Activated T-helper 17 cell treated with anti-CD3 and anti-CD28 coated beads, Interleukin-2, amount 50 U/mL, for 72 hours (primary cell): ENCODE measurements at places on chromosomes 7 and 10. TPM values are rescaled to one million over a fixed set of nuclear protein-coding genes. Genes with fewer than 3 reads are reported as not detected.

DNA sequence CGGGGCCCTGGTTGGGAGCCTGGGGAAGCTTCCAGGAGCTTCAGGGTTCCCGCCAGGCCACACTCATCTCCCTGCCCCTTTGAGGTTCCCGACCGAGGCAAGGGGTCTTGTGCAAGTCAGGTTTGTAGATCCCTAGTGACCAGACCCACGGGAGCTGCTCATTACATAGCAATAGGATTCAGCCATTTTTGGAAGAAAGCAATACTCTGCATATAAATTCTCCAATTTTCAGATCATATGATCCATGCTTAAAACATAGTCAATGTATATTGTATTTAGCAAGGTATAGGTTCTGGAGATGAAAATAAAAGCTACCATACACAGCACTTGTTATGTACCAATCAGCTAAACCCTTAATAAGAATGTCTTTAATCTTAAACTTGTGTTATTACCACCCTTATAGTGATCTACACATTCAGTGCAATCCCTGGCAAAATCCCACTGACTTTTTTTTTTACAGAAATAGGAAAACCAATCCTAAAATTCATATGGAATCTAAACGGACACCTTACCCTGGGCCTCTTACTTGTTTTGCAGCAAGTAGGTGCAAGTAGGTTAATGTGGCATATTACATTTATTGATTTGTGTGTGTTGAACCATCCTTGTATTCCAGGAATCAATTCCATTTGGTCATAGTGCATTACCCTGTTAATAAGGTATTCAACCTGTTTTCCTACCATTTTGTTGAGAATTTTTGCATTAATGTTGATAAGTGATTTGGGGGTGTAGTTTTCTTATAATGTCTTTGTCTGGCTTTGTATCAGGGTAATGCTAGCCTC lies 13.8 kb upstream of the FKBP9 start:
- ATAC-seq = no peak

- ATAC-seq = no peak
These were observed 46.3 kb upstream of the CALCR start for GRCh38 chr7:93620864-93621263.

DNA sequence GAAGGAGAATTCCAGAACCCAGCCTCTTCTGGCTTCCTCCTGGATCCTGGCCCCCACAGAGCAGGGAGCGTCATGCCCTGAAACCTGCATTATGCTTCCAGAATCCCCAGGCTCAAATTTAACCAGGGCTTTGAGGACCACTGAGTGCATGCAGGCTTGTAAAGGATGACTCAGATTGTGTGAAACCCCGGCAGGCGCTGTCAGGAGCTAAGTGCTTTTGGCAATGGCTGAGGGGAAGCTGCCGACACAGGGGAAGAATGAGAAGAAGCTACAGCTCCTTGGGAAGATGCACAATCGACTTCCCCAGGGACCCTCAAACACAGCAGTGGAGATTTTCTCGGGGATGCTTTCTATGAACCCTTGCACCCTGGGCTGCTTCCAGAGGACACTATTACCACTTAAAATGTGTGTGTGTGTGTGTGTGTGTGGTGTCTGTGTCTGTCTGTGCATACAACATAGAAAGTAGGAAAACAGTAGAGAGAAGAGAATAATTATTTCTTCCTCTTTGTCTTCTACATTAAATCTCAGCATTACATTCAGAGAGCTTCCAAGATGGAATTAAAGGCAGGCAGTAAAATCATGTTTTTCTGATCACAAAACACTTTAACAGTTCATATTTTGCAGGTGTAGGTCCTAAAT lies 183.5 kb upstream of the INHBA start:
- ATAC-seq = no peak

GRCh38 chr10:73591935-73592699 lies 975 bp upstream of the USP54 start:
- peak; percentile 67 for ATAC-seq

GRCh38 chr10:17190602-17191001 lies 10.9 kb downstream of the TRDMT1 start:
- ATAC-seq = no peak

DNA sequence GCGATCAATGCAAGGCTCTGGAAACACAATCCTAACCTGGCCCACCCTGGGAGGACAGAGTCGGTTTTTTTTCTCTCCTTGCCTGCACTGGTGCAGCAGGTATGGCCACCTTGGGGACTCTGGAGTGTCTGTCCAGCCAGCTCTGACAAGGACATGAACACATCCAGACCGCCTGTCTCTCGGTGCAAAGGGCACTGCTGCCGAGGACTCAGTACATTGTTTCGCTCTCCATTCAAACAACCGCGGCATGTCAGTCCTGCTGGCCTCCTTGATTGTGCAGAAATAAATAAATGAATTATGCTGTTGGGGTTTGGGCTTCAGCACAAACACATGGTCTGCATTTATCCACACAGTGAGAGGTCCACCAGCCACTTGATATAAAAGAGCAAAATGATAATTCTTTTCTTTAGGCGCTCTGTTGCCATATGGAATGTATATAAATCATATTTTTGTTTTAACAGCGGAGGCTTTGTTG lies 565.2 kb downstream of the KCNMA1 start:
- ATAC-seq = no peak

GRCh38 chr7:101635484-101635883 lies 6.4 kb upstream of the MYL10 start:
- no peak for ATAC-seq

DNA sequence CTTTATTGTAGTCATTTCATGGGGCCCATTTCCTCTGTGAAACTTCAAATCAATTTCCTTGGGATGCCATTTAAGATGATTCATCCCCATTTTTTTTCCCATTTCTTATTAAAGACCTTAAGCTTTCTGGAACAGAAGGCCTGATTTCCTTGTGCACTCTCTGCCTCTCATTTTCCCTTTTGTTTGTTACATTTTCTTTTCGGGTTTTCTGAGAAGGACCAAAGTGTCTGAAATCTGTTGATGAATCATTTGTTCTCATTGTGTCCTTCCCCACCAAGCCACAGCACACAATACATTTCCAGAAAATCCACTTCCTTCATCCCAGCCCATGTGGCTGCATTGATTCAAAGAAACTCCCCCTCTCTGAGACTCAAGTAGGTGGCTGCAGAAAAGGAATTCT lies 372.4 kb downstream of the SFMBT2 start:
- peak; percentile 13 for ATAC-seq

DNA sequence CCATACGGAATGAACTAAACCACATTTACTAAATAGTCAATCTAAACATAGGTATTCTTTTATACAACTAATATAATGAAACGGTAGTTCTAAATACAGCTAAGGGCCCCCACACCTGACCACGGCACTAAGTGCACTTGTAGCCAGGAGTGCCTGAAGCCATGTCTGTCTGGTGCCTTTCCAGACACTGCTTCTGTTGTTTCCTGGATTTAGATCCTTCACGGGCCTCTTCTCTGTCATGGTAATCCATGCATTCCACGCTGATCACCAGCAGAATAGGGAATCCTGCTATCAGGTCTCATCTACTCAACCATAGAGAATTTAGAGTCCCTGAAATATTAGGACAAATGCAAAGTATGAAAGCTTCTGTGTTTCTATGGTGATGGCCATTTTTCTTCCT lies 37.8 kb downstream of the OSBPL3 start:
- no peak for ATAC-seq

GRCh38 chr10:13528123-13528874 lies 515 bp downstream of the BEND7 start:
- ATAC-seq = no peak

GRCh38 chr10:120931423-120931822 lies 80.3 kb downstream of the WDR11 start:
- no peak for ATAC-seq

DNA sequence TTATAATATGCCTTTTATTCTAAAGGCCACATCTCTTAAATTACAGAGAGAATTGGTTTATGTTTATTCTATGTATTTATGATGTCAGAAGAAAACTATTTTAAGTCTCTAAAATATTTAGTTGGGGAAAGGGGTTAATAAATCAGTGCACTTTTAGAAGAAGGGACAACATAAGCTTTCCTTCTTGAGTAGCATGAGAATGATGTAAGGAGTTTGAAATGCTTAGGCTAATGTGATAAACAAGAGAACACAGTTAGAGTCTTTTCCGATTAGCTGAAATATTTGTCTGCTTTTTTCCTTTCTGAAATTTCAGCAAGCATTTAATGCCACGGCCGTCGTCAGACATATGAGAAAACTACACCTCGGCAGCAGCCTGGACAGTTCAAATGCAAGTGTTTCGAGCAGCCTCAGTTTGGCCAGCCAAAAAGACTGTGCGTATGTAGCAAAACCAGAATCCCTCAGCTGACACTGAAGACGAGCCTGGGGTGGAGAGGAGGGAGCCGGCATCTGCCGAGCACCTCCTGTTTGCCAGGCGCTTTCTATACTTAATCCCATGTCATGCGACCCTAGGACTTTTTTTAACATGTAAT lies 176.2 kb downstream of the CCDC3 start:
- no peak for ATAC-seq

- no peak for ATAC-seq
These were observed 13.2 kb upstream of the EN2 start for GRCh38 chr7:155444746-155445145.

- no peak for ATAC-seq
These were observed 555.3 kb upstream of the CELF2 start for GRCh38 chr10:10462151-10462941.

- peak; percentile 94 for ATAC-seq
These were observed 29.5 kb upstream of the ARHGAP22 start for GRCh38 chr10:48634198-48634983.

- ATAC-seq = no peak
These were observed 26.2 kb downstream of the ADAM22 start for GRCh38 chr7:87960239-87960638.

GRCh38 chr7:102814025-102814471 lies 65.2 kb downstream of the FAM185A start:
- peak; percentile 97 for ATAC-seq

- no peak for ATAC-seq
These were observed 76.4 kb upstream of the PRSS58 start for GRCh38 chr7:142334236-142334635.

- ATAC-seq = peak; percentile 46
These were observed 17.3 kb downstream of the TPK1 start for GRCh38 chr7:144818511-144818910.

Gene GIMAP7
- total RNA-seq = 39.7 TPM

Gene GTF2IRD2
- total RNA-seq = 1.5 TPM

Gene DGKI
- 9.2 TPM for total RNA-seq

Gene SLC35G1
- total RNA-seq = 6.6 TPM

Gene SMKR1
- 1.3 TPM for total RNA-seq
